Fibroblast of mammary gland (primary cell): ENCODE measurements at places on chromosomes 4 and X.
A peak's percentile ranks its signal among the peaks of the same experiment; 100 is the strongest.

DNA sequence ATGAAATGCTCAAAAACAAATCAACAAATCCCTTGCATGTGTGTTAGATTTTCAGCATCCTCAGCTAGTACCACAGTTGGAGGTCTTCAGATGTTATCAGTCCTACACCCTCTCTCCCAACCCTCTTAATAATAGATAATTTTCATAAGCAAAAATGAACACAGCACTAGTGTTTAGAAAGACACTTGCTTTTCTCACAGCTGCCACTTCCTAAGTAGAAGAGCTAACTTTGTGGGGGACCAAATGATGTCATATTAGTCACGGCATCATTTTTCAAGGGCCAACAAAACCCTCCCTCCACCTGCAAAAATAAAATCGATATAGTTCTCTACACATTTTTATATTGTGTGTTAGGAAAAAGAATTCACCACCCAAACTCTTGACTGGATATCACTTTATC lies 163.5 kb upstream of the GYPA start:
- no peak for DNase-seq

- DNase-seq: no peak
These were observed 317.7 kb downstream of the ARHGAP24 start for GRCh38 chr4:85792376-85793232.

GRCh38 chrX:19448077-19448476 lies 67.2 kb downstream of the MAP3K15 start:
- DNase-seq: no peak

DNA sequence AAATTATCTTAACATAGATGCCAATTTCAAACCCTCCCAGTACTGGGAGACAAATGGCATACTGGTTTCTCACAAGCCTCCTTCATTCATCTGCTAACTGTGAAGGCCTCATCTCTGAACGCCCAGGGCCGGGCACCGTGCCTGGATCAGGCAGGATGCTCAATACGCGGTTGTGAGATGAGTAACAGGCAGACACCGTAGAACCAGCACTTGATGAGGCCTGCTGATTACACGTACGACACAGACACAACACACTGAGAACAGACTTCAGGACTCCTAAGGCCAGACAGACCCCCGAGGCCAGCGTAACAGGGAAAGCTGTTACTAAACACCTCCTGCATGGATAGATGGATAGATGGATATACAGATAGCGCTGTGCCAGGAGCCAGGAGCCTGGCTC lies 154.6 kb downstream of the AFAP1 start:
- DNase-seq: peak; percentile 83
